ENCODE measurements at places on chromosomes 6 and 20.

DNA sequence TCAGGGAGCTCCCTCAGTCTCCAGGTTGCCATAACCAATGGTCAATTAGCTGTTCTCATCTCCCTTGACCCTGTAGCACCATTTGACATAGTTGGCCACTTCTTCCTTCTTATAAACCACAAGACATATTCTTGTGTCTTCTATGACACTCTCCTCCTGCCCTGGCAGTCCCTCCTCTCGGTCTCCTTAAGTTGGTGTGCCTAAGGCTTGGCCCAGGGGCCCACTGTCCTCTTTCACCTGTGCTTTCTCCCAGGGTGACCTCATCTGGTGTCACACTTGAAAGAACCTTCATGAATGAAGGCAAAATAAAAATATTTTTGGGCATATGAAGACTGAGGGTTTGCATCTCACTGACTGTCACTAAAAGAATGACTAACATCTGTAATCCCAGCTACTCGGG lies 9.7 kb upstream of the ADGRF5 start:
- DNase-seq, result no peak

DNA sequence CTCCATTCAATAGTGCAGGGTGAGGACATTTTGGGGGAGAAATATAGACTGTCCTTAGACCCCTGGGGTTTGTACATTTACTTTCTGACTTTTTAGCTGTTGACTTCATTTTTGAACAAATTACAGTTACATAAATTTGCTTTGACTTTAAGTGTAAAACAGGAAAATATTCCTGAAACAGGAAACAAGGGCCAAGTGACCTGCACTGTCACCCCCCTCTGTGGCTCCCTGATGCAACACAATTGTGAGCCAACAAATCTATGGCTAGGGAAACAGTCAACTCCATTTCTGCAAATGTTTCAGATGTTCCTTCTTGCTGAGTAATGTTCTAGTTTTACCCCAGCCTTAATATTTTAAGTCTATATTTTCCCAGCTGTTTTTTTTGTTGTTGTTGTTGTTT lies 39.8 kb downstream of the HLA-A start:
- no peak for DNase-seq

DNA sequence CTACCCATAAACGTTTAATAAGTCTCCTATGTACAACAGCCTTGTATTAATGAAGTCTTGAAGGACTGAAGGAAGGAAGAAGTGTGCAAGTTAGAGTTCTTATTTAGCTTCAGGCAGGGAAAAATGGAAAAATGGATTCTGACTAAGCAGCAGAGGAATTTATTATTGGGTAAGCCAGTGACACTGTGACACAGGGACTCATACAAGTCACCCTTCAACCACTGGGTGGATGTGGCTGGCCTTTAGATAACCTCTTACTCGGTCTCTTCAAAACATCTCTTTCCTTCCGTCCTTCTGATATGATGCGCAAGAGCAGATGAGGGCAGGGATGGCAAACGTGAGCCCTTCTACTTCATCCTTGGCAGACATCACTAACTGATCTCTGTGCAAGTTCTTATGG lies 145.6 kb downstream of the DHX35 start:
- no peak for DNase-seq

DNA sequence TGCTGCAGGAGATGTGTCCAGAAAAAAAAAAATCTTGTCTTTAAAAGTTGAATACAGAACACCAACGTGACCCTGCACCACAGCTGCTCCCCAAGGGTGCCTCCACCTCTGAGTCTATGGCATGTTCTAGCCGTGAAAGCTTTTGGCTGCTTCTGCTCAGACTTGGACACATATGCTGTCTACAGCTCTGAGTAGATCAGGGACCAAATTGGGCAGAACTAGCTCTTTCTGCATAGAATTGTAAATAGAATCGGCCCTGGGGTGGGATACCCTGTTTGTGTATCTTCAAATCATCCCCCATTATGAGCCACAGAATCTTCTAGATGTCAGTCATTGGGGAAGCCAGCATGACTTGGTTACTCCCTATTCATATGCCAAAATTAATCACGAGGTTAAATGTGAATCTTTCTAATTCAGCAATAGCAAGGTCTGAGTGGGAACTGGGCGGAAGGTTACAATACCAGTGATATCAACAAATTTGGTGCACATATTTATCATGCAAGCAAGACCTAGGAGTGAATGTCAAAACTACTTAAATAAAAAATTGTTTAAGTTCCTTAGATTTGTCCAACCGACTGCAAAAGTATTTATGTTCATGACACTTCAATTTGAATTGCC lies 302.8 kb downstream of the KIF16B start:
- no peak for DNase-seq

DNA sequence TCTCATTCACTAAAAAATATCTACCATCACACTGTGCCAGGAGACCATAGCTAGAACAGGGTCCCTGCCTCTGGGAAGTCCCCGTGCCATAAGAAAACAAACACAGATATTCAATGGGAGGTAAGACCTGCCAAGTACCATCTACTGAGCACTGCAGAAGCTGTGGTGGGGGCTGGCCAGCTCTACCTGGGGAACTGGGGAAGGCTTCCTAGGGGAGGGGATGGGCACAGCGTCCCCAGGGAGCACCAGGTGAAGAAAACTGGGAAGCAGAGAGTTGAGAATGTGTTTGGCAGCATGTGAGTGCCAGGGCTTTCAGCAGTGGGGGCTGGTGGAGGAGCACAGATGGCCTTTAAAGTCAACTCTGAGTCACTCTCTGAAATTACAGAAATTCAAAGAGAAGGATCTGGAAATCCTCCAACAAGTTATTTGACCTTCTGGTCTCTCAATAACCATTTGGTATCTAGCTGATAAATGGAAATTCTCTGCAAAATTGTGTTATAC lies 85.2 kb downstream of the SHLD1 start:
- DNase-seq, result peak; percentile 48

- DNase-seq, result peak; percentile 3
Observed at GRCh38 chr6:10138917-10139316, 276.0 kb downstream of the TFAP2A start.

GRCh38 chr6:113627480-113627879 lies 229.7 kb upstream of the MARCKS start:
- DNase-seq, result no peak

DNA sequence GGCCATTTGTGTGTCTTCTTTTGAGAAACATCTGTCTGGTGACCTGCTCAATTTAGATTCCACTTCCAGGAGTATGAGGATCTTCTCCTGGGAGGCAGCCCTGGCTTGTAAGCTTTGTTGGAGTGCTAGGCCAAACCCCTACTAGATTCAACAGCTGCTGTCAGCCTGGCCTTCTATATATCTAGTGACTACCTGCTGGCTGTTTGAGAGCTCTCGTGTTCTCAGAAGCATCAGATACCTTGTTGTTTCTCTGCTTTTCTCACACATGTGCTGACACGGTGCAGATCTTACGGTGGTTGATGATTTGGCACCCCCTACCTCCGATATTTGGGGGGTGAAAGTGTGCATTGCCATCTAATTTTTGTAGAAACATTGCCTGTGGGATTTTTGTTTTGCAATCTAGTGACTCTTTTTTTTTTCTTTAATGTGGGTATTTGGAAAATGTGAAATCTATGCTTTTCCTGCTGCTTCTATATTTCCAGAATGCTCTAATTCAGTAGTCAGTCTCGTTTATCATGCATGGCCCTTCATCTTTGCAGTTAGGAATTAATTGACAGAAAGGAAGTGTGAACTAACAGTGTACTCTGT lies 4.7 kb downstream of the CCN2 start:
- DNase-seq, result peak; percentile 81

- DNase-seq, result peak; percentile 86
Observed at GRCh38 chr6:137892271-137892708, 25.2 kb downstream of the TNFAIP3 start.

- no peak for DNase-seq
Observed at GRCh38 chr6:37310966-37311365, 42.8 kb upstream of the RNF8 start.

DNA sequence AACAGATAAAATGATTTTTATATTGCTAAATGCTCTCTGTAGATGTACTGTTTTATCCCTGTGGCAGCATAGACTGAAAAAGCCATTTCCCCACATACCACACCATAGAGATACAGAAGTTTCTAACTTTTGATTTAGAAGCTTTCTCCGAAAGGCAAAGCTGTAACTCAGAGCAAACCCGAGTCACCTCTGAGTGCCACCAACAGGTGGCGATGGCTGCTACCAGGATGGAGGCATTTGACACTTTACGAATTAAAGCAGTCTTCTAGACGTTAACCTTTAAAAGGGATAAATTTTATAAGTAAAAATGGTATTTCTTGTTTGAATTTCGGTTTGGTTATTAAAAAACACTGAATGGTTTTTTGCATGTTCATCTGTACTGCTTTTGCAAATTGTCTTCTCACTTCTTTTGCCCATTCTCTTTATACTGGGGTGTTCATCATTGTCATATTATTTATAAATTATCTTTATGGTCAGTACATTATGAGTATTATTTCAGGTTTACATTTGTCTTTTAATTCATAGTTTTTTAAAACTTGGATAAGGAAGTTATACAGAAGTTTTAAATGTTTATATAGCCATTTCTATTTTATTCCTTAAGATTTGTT lies 201.0 kb upstream of the CEP162 start:
- DNase-seq, result peak; percentile 78

GRCh38 chr20:38198238-38198861 lies 33.3 kb upstream of the TGM2 start:
- DNase-seq, result no peak

DNA sequence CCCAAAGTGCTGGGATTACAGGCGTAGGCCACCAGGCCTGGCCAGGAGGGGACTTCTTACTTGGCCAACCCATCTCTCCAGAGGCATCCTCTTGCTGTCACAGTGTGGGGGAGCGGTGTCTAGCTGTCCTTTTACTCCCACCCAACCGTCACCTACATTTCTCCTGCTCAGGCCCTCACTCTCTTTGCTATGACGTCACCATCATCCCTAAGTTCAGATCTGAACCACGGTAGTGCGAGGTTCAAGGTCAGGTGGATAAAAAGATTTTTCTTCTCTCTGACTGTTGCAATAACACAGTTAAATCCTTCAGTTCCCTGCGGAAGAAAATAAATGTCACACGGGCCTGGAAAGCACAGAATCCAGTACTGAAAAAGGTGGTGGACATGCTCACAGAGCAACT lies 7.3 kb upstream of the RAET1L start:
- DNase-seq, result no peak

GRCh38 chr6:156396068-156396771 lies 381.0 kb upstream of the ARID1B start:
- DNase-seq, result no peak

DNA sequence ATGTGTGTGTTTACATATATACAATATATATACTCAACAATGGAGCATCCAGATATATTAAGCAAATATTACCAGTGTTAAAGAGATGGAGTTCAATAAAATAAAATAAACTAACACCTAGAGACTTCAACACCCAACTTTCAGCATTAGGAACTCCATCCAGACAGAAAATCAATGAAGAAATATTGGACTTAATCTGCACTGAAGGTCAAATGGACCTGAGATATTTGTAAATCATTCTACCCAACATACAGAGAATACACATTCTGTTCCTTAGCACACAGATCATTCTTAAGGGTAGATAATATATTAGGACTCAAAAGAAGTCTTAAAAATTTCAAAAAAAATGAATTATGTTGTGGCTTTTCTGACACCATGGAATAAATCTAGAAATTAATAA lies 832.3 kb upstream of the ADGRB3 start:
- DNase-seq, result no peak

DNA sequence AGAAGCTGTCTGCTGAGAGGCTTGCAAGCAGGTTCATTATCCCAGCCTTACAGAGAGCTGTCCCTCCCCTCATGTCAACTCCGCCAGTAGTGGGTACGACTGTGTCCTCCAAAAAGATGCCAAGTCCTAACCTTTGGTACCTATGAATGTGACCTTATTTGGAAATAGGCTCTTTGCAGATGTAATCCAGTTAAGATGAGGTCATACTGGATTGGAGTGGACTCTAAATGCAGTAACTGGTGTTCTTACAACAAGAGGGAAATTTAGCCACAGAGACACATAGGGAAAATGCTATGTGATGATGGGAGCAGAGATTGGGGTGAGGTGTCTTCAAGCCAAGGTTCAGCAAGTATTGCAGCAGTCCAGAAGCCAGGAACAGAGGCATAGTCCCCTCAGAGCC lies 90.8 kb upstream of the FOXP4 start:
- no peak for DNase-seq

GRCh38 chr6:130372786-130373185 lies 7.0 kb downstream of the TMEM200A start:
- no peak for DNase-seq

DNA sequence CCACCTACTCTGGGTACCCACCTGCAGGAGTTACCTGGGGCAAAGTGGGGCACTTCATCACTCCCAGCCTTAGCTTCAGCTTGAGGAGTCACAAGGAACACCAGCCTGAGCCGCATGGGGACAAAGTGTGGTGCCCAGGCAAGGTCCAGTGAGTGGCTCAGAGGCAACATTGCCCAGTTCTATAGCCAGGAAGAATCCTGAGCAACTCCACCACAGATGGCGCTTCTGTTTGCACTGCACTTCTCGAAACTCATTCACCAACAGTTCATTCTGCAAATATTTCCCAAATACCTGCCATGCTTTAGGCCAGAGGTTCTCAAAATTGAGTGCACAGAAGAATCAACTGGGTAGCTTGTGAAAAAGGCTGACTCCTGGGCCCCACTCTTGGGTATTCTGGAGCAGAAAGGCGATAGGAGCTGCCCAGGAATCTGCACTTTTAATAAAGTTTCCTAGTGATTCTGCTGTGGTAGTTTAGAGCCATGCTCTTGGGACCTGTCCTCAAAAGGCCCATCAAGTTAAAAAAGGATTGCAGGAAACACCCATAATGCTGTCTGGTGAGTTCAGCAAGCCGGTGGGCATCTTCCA lies 83.1 kb downstream of the VEGFA start:
- DNase-seq, result no peak

DNA sequence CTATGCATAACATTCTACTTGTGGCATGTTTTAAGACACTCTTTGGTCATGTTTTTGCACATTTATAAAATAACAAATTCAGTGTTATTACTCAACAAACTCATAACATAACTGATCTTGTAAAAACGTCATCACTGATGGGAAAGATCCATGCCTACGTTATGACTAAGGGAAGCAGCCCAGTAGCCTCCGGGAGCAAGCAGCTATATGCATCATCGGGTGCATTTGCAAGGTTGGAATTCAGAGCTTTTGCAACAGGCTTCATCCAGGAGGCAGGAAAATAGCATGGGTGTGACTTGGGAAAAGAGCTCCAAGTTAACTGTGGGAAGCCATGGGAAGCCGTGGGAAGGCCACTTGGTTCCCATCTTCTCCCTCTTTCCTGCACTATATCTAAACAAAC lies 271.6 kb upstream of the SGK1 start:
- peak; percentile 99 for DNase-seq

- no peak for DNase-seq
Observed at GRCh38 chr20:31839782-31840487, 5.5 kb downstream of the FOXS1 start.

GRCh38 chr6:113882336-113883022 lies 25.3 kb downstream of the MARCKS start:
- DNase-seq, result no peak
